ENCODE measurements at places on chromosomes 16 and 17.
A peak's percentile ranks its signal among the peaks of the same experiment; 100 is the strongest.

DNA sequence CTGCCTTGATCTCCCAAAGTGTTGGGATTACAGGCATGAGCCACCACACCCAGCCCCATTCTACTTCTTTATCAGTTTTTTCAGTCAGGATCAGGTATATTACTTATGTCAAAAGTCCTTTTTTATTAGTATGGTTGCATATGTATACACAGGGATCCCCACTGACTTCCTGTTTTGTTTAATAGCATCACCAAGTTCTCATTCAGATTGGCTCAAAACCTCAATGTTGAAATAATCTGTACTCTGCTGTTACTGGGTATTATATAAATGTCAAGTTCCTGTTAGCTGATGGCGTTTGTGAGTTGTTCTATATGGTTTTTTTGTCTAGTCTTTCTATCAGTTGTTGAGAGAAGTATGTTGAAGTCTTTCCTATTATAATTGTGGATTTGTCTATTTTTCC lies 168.5 kb downstream of the BCAS3 start:
- DNase-seq, result no peak

GRCh38 chr17:48179071-48179945 lies 71.7 kb downstream of the SNX11 start:
- no peak for DNase-seq

- DNase-seq, result no peak
Observed at GRCh38 chr16:3793161-3793576, 75.8 kb upstream of the TRAP1 start.

DNA sequence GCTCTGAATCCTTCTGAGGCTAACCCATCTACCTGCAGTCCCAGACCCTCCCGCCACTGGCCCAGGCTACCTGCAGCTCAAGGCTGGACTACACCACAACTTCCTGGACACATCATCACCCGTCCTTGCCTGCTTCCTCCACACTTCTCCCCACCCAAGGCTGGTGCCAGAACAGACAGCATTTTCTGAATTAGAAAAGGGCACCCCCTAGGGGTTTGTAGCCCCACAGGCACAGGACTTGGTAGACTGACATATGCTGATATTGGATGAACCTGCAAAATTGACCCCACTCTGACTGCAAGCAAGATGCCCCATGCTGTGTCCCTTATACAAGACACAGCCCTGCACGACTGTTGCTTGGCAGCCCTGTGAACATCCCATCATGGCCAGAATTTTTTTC lies 271.5 kb upstream of the C16orf82 start:
- peak; percentile 50 for DNase-seq

GRCh38 chr17:41480136-41480535 lies 815 bp downstream of the KRT35 start:
- DNase-seq, result no peak
